Sigmoid colon (tissue), 7 donors: ENCODE measurements at places on chromosomes 7 and 10.

DNA sequence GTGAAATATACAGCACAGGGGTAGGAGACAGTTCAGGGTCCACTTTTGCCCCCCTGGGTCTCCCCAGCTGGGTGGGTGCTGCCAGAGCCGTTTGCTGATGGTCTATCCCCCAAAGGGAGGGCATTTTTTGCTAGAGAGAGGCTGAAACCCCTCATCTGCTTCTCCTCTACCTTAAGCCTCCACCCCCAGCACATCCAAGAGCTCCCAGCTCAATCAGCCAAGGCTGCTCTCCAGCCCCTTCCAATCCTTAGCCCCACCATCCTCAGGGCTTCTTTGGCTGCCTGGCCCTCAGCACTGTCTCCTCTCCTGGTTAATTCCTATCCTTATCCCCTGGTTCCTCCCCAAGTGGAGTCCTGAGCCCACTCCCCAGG is 153.1 kb downstream of the AOAH start:
- DNase-seq = no peak

- DNase-seq = peak; percentile 81
Observed at GRCh38 chr10:113059371-113059780, 109.3 kb downstream of the TCF7L2 start.

- DNase-seq = no peak
Observed at GRCh38 chr7:16984375-16984774, 102.6 kb upstream of the AGR3 start.

DNA sequence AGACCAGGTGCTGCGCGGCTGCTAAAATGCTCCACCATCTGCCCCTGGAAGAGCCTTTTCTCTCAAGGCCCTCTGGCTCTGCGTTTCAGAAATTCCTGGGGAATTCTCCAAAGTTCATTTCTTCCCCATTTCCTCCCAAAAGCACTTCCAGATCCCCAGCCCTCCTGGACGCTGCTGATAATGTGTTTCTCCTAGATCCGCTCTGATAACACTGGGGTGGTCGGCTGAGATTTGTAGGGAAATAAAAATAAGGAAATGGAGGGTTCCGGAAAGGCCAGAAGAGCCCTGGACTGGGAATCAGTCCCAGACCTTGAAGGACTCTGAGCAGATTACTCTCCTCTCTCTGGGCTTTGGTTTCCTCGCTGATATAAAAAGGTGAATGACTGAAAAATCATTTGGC is 28.1 kb downstream of the COL13A1 start:
- no peak for DNase-seq

DNA sequence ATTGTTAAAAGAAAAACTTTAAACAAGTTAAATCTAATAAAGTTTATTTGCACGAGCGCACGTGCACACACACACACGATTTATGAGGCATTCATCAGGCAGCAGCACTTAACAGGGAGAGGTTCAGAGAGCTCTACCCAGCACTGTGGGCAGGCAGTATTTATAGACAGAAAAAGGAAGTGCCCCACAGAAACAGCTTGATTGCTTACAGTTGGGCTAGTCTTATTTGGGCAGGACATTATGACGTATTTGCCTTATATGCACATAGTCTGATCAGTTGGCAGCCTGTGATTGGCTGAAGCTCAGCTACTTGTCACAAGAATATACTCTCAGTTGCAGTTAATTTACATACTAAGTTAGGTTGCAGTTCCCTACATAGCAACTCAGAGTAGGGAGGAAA is 1.2 kb upstream of the SDHAF3 start:
- DNase-seq = no peak
